CD4-positive, alpha-beta T cell treated with Interferon gamma for 1 hour (primary cell): ENCODE measurements at places on chromosomes 1 and 21.

GRCh38 chr1:230760360-230760827 is 13.2 kb downstream of the CAPN9 start:
- DNase-seq: no peak

DNA sequence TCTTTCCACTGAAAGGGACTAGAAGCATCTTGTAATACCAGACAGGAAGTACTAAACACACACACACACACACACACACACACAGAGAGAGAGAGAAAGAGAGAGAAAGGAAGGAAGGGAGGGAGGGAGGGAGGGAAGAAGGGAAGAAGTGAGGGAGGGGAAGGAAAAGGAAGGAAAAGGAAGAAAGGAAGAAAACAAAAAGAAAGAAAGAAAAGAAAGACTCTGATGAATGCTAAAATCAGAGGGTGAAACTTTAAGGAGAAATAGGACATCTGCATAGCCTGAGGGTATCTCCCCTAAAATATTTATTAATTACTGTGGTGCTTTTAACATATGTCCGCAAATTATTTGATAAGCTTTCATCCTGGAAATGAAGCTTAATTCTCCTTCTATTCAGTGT is 10.6 kb downstream of the TRIT1 start:
- no peak for DNase-seq

DNA sequence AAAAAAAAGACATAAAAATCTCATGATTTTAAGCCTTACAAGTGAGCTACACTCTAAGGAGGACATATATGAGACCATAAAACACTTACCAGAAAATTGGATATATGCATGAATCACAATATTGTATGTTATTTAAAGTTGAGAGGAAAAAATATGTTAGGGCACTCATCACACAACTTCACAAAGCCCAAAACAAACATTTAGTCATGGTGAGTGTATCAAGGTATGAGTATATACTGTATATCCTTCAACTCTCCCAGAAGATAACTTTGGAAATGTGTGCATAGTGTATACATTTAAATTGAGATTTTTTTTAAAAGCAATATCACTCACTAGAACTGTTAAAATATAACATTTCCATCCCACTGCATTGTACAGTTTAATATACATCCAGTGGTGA is 259.3 kb downstream of the SRGAP2C start:
- no peak for DNase-seq

- DNase-seq: no peak
Observed at GRCh38 chr1:119005724-119006405, 17.7 kb upstream of the TBX15 start.

DNA sequence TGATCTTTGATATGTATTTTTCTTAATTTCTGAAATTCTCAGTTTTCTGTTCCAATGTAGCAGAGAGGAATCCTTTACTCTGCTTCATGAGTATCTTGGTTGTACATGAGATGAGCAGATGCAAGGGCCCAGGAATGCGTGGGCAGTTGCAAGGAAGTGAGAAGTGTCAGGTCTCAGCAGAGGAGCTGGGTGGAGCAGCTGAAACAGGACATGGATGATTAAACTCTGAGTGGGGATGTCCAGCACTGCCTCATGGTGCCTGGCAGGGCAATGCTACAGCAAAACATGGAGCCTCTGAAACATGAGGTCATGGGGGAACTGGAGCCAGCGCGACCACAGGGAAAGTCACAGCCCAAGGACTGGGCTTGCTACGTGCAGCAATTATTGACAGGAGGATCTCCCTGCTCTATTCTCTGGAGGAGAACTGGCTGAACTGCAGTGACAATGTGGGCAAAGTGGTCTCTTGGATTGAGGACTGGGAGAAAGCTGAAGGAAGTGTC is 48.4 kb downstream of the COLGALT2 start:
- DNase-seq: no peak

DNA sequence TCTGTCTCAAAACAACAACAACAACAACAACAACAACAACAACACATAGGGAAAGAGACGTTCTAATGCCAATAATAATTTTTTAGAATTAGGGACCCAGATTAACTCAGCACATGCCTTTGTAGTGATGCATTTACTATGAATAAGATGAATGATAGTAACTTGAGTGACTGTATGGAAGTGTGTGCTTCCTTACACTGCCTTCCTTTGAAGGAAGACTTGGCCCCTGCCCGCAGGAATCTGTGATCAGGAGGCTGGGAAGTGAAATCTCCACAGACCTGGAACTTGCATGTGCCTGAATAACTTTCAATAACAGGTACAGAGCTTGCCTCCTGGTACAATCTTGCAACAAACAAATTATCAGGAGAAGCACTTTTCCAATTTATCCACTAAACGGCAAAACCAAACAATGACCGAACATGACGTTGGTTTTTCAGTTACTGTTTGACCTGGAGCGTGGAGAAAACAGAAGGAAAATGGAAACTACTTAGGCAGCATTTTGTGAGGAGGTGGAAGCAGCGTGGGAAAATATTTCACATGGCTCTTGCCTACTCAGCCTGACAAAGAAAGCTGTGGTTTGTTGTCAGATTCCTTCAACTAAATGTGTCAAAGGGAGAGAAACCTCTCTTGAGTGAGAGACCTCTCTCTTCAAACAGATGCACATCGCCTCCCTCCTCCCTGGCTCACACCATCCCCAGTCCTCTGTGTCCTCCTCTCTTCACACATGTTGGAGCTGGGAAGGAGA is 10.1 kb upstream of the ABCA4 start:
- DNase-seq: no peak

- no peak for DNase-seq
Observed at GRCh38 chr1:225425201-225425786, 2.5 kb downstream of the LBR start.
